ENCODE measurements at places on chromosomes 16 and 17.

DNA sequence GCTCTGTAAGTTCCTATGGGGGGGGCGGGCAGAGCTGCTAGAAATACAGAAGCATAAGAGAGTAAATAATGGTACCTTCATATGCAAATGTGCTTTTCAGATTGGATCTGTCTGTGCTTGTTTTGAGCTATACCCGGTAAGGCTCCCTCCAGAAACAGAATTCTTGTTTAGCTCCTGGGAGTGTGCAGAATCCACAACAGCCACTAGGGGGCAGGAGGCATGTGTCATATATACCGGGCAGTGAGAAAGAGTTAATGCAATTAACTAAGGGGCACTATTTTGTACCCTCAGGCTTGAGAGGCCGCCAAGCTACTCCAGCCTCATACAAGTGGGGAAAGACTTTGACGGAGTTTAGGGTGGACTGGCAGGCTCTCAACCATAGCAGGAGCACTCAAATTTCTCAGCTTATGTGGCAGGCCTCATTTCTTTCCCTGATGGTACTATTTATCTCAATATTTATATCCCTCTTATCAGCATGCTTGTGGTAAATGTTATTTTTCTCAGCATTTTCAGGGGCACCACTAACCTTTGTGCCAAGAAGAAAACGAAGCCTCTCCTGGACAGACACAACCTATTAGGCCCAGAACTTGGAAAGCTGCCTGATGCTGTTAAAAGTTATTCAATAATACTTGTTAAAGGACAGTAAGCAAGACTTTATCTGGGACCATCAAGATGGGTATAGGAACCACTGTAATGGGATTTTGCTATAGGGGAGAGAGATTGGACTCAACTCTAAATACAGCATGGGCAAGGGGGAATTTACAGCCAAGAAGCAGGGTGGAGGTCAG, 10.7 kb upstream of the CENPV start:
- H3K27me3 ChIP-seq: no peaks in the 10 kb centered on the region
- no peak overlapping the region for H3K27ac ChIP-seq
- no peak overlapping the region for H3K4me3 ChIP-seq
- H3K36me3 ChIP-seq: no peaks in the 10 kb centered on the region

DNA sequence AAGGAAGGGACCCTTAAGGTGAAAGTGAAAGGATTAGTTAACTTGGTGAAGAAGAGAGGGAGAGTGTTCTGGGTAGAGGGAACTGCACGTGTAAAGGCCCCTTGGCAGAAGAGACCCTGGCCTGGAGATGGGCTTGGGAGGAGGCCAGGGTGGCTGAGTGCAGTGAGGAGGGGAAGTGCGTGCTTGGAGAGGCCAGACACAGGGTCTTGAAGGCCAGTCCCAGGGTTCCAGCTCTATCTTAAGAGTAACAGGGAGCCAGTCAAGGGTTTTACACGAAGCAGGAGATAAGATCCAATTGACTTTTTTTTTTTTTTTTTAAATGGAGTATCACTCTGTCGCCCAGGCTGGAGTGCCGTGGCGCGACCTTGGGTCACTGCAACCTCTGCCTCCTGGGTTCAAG, 15.2 kb upstream of the DOK4 start:
- no peak overlapping the region for H3K4me3 ChIP-seq
- H3K27me3 ChIP-seq: no peaks in the 10 kb centered on the region
- no peaks in the 10 kb centered on the region for H3K36me3 ChIP-seq
- DNase-seq: no peak
- H3K27ac ChIP-seq: no peak overlapping the region

- DNase-seq: no peak
- H3K36me3 ChIP-seq: peaks cover 31% of the 10 kb centered on the region
- peak overlapping the region; percentile 54 for H3K4me3 ChIP-seq
- no peaks in the 10 kb centered on the region for H3K27me3 ChIP-seq
Measured at GRCh38 chr17:1834380-1835149, 4.8 kb downstream of the RPA1 start.

DNA sequence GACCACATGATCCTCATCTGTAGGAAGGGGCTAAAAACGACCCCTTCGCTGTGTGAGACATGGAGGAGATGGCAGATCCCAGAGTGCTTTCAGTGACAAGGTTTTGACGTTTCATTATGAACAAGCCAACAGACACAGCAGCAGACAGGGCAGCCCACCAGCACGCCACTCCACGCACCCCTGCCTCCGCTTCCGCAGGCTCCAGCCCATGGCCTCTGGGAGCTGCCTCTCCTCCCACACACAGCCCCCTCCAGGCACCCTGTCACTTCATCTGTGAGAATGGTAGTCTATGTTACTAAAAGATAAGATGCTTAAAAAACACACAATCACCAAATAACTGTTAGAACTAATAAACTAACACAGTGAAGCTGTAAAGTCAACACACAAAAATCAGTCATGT, 12.3 kb upstream of the ADCY7 start:
- H3K27me3 ChIP-seq: no peaks in the 10 kb centered on the region
- H3K4me1 ChIP-seq: peaks cover 3% of the 10 kb centered on the region
- DNase-seq: no peak
- no peak overlapping the region for H3K27ac ChIP-seq

GRCh38 chr16:77897831-77898605, 109.7 kb downstream of the VAT1L start:
- H3K4me3 ChIP-seq: no peak overlapping the region
- no peaks in the 10 kb centered on the region for H3K4me1 ChIP-seq
- H3K27ac ChIP-seq: no peak overlapping the region
- H3K36me3 ChIP-seq: no peaks in the 10 kb centered on the region

DNA sequence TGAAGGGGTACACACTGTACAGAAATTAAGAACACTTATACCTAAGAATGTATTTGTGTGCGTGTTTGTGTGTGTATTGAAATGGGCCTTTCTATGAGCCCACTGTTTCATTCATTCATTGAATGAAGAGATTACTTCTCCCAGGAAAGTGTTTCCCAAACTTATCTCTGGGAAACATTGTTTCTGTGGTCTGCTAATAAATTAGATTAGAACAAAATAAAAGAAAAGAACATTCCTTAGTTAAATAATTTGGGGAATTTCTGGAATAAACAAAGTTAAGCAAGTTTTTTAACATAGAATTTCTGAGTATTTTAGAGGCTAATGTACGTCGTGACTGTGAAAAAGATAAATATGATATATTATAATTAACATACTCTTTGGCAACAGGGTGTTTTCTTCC, 402.4 kb upstream of the CDH11 start:
- no peaks in the 10 kb centered on the region for H3K4me1 ChIP-seq
- no peaks in the 10 kb centered on the region for H3K27me3 ChIP-seq
- DNase-seq: no peak

GRCh38 chr16:12318661-12319427, 342.3 kb downstream of the SNX29 start:
- no peak for DNase-seq
- H3K36me3 ChIP-seq: peaks cover 6% of the 10 kb centered on the region
- no peaks in the 10 kb centered on the region for H3K27me3 ChIP-seq
- no peak overlapping the region for H3K4me3 ChIP-seq

- H3K27me3 ChIP-seq: peaks cover 26% of the 10 kb centered on the region
- H3K27ac ChIP-seq: no peak overlapping the region
- H3K4me3 ChIP-seq: no peak overlapping the region
- peaks cover 6% of the 10 kb centered on the region for H3K4me1 ChIP-seq
- no peak for DNase-seq
Measured at GRCh38 chr17:34257986-34258326, 2.9 kb downstream of the CCL2 start.

DNA sequence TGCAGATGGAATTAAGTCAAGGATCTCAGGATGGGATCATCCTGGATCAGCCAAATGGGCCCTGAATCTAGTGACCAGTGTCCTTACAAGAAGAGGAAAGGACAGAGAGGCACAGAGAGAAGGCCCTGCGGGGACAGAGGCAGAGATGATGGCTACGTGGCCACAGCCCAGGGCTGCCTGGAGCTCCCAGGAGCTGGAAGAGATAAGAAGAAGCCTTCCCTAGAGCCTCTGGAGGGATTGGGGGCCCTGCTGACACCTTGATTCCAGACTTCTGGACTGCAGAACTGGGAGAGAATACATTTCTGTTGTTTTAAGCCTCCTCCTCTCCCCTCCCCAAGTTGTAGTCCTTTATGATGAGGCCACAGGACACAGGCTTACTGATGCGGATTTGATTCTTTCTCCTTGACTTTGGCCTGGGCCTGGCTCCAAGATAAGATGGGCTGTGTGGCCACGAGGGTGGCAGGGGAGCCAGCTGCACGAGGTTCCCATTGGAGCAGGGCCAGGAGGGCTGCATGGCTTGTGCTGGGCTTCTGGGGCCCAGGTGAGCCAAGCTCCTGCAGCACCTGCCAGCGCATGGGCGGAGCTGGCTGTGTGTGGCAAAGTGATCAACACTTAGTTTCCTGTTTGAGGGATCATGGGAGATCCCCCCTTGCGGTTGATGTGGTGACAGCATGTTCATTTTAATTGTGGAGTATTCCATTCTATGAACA, 146.1 kb downstream of the IRF8 start:
- no peak overlapping the region for H3K27ac ChIP-seq
- peak; percentile 60 for DNase-seq
- peaks cover 48% of the 10 kb centered on the region for H3K27me3 ChIP-seq
- no peak overlapping the region for H3K4me3 ChIP-seq
- H3K36me3 ChIP-seq: no peaks in the 10 kb centered on the region

DNA sequence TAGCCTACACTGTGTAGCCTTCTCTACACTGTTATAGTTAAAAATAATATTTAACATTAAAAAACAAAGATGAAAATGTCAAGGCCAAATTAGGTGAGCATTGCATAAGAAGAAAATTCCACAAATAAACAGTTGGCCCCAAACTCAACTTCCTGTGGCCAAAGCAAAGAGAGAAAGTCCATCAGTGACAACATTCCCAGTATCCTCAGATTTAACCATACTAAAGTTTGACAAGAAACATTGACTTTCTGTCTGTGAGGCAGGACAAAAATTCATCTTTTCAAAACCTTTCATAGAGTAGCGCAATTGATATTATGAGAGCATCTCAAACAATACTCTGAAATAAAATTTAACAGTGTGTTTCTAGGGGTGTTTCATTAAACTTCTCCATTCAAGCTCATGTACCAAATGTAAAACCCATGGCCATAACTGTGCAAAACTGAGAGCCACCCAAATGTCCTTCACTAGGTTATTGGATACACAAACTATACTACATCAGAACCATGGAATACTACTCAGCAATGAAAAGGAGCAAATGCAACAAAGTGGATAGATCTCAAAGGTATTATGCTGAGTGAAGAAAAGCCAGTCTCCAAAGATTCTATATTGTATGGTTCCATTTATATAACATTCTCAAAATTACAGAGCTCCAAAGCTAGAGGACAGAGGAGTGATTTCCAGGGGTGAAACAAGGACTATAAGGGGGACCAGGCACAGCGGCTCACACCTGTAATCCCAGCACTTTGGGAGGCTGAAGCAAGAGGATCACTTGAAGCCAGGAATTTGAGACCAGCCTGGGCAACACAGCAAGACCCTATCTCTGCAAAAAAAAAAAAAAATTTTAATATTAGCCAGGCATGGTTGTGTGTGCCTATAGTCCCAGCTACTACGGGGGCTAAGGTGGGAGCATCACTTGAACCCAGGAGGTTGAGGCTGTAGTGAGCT, 38.7 kb downstream of the TMEM114 start:
- H3K27me3 ChIP-seq: peaks cover 32% of the 10 kb centered on the region
- DNase-seq: no peak
- H3K27ac ChIP-seq: no peak overlapping the region
- H3K36me3 ChIP-seq: no peaks in the 10 kb centered on the region
- no peak overlapping the region for H3K4me3 ChIP-seq

DNA sequence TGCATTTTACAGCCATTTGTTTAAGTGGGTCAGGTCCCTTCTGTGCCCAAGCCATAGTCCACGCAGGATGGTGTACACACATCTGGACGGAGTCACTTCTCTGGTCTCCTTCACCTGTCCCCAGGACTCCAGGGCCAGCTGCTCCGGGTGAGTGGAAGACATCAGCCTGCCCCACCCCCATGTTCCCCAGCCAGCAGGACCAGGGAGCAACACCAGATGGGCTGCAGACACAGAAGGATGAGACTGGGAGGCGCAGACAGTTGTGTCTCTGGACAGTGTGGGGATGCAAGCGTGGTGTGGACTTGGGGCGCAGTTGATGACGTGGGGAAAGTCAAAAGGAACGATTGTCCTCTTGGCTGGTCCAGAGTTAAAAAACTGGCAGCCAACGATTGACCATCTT, 24.6 kb upstream of the WFDC1 start:
- no peak overlapping the region for H3K27ac ChIP-seq
- H3K4me1 ChIP-seq: no peaks in the 10 kb centered on the region
- H3K36me3 ChIP-seq: no peaks in the 10 kb centered on the region
- DNase-seq: no peak
- peaks cover 4% of the 10 kb centered on the region for H3K27me3 ChIP-seq

DNA sequence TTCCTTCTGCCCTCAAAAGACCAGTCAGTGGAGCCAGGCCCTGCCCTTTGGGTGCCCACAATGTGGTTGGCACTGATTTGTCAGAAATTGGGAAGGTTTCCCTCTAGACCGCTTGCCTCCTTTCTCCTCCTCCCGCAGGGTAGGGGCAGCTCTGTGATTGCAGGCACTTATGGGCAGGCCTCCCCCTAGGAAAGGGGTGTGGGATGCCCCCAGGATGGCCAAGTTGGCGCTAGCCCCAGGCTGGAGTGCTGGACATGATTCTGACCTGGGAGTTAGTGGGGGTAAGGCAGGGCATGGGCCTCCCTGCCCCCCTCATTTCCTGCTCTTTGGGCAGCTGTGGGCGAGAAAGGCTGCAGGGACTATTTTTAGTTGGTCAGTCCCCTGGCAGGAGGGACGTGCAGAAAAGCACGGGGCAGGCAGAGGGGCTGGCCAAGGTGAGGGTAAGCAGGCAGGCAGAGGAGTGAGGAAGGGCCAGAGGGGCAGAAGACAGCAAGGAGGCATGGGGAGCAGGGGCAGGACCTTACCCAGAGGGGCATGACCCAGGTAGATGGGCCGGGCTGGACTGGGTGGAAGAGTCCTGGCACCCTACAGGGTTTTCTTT, 3.3 kb downstream of the RARA start:
- peak overlapping the region; percentile 26 for H3K27ac ChIP-seq
- no peaks in the 10 kb centered on the region for H3K36me3 ChIP-seq
- no peak overlapping the region for H3K4me3 ChIP-seq
- DNase-seq: no peak

DNA sequence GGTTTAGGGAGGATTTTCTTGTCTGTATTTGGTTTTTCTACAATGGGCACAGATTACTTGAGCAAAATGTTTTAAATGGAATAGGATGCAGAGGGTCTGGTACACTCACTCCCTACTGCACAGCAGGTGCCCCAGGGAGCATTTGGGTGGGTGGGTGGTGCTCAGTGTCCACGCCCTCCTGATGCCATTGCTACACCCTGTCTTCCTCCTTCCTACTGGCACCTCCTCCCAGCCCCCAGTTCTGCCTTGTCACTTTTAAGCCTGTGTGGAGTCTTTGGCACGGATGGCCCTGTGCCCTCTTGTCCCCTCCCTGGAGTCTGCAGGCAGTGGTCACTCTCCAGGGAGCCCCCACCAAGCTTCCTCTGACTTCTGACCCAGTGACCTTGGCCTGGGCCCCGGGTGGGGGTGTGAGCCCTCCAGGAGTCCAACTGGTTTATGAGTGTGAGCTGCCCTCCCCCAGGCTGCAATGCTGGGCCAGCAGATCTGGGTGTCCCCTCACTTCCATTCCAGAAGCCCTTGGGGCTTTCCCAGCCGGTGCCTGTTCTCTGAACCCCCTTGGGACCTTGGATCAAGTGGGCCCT, 15.5 kb downstream of the LLGL2 start:
- no peak overlapping the region for H3K4me3 ChIP-seq
- H3K27ac ChIP-seq: no peak overlapping the region
- no peaks in the 10 kb centered on the region for H3K27me3 ChIP-seq
- DNase-seq: no peak

GRCh38 chr16:80554033-80554432, 13.2 kb downstream of the DYNLRB2 start:
- no peak overlapping the region for H3K4me3 ChIP-seq
- H3K27ac ChIP-seq: no peak overlapping the region
- no peak for DNase-seq
- H3K36me3 ChIP-seq: no peaks in the 10 kb centered on the region
- H3K4me1 ChIP-seq: peaks cover 9% of the 10 kb centered on the region
